ENCODE measurements at places on chromosomes 16 and 17.

DNA sequence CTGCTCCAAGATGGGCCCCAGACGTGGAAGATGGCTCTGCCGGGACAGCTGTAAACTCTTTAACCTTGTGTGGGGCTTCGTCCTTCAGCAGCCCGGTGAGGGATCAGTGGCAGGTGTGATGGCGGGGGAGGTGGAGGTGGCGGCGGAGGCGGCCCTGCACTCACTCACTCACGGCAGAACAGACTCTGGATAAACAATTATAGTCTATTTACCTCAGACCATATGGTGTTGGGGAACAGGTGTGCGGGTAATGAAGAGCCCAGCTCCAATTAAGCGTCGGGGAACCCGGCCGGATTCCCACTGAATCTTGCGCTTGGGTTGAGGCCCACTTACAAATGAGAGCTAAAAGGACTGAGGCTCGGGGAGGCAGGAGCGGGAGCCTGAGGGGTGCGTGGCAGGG lies 104.3 kb upstream of the SDK2 start:
- DNase-seq: no peak

DNA sequence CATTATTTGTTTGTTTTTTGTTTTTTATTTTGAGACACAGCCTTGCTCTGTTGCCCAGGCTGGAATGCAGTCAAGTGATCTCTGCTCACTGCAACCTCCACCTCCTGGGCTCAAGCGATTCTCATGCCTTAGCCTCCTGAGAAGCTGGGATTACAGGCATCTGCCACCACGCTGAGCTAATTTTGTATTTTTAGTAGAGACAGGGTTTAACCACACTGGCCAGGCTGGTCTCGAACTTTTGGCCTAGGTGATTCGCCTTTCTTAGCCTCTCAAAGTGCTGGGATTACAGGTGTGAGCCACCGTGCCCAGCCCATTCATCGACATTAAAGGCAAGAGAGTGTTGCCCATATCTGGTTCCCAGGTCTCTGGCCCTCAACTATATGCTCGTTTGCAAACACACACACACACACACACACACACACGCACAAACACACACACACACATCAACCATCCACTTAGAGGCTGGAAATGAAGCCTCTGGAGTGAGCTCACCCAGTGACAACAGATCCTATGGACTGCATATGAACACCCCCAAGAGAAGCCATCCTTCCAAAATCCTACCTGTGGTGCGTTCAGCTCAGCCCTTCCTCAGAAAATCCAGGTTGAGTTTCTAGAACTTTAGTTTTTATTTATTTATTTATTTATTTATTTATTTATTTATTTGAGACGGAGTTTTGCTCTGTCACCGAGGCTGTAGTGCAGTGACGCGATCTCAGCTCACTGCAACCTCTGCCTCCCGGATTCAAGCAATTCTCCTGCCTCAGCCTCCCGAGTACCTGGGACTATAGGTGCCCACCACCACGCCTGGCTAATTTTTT lies 12.3 kb upstream of the SEPHS2 start:
- DNase-seq: no peak

DNA sequence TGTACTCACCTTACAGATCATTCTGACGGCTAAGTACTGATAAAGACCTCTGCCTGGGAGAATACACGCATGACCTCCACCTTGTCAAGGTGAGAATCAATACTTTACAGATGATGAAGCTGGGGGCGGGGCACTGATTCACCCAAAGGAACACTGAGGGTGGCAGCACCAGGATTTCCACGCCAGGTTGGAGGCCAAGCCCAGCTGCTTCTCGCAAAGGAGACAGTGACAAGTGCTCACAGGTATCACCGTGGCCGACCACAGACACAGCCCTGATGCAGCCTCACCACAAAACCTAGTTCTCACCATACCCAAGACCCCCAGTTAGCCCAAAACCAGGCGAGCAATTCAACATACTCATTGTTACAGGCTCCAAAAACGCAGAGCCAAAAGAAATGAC lies 434.2 kb downstream of the SOX9 start:
- DNase-seq: no peak

DNA sequence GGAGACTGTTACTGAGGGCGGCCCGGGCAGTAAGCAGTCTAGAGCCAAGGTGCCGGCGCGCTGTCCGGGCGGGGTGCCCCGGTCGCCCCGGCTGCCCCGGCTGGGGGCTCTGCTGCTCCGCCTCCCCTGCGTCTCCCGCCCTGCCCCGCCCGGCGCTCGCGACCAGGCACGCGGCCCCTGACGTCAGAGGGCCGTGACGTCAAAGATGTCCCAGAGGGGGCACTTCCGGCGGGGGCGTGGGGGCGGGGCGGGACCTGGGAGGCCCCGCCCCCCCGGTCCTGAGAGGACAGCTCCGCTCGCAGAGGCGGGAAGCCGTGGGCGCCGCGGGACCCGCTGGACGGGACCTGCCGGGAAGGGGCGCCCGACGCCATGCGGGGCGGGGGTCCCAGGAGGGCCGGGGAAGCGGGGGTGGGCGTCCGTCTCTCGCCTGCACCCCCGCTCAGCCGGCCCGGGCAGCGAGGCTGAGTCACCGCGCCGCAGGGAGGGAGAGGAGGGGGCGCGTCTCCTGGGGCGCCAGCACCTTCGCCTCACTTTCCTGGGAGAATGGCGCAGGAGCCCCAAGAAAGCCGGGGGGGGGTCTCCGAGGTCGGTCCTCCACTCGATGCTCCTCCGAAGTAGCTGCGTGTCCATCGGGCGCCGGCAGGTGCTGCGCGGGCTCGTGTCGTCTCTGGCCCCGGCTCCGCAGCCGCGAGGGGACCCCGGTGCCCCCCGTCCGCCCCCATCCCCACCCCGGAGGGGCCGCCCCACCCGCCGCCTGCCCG lies 4.4 kb upstream of the HIC1 start:
- DNase-seq: peak; percentile 82

DNA sequence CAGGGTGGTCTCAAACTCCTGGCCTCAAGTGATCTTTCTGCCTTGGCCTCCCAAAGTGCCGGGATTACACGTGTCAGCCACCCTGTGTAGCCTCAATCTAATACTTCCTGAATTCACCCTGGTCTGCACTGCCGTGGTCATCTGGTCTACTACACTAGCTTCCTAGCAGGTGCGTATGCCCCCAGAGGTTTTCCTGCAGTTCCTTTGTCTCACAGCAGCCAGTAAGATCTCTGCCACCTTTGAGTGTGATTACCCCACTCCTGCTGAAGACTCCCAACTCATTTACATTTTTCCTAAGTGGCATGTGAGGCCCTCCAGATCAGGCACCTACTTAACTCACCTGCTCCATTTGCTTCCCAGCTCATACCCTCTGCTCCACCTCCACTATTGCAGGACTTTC lies 5.1 kb upstream of the DDX19A start:
- DNase-seq: no peak

- no peak for DNase-seq
These were observed 7.9 kb downstream of the ESRP2 start for GRCh38 chr16:68227850-68228553.

- no peak for DNase-seq
These were observed 28.0 kb downstream of the LLGL2 start for GRCh38 chr17:75553295-75554110.

GRCh38 chr16:50719401-50720337 lies 22.2 kb upstream of the CYLD start:
- no peak for DNase-seq

GRCh38 chr17:880443-881269 lies 98.5 kb downstream of the MRM3 start:
- DNase-seq: no peak

DNA sequence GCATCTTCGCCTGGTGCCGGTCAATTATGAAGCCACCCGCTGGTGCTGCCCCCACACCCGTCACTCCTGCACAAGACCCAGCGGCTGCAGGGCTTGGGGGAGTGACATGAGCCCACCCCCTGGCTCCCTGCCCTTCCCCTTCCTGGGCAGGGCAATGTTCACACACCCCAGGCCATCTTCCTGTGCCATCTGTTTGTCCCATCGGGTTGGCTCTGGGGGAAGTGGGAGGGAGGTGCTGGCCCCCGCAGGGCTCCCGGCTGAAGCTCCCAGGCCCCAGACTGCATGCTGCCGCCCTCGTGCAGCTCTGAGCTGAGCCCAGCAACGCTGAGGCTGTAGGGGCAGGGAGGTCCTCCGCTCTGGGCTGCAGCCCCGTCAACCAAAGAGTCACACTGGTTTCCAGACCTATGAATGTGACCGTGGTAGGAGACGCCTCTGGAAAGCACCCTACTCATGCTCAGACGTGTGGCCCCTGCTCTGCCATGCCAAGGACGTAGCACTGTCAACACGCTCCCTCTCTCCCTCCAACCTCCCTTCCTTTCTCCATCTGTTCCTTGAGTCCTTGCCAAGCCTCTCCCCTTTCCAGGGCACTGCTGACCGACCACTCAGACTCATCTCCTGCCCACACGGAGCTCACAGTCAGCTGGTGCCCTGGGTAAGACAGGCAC lies 140.4 kb downstream of the ENGASE start:
- DNase-seq: no peak

DNA sequence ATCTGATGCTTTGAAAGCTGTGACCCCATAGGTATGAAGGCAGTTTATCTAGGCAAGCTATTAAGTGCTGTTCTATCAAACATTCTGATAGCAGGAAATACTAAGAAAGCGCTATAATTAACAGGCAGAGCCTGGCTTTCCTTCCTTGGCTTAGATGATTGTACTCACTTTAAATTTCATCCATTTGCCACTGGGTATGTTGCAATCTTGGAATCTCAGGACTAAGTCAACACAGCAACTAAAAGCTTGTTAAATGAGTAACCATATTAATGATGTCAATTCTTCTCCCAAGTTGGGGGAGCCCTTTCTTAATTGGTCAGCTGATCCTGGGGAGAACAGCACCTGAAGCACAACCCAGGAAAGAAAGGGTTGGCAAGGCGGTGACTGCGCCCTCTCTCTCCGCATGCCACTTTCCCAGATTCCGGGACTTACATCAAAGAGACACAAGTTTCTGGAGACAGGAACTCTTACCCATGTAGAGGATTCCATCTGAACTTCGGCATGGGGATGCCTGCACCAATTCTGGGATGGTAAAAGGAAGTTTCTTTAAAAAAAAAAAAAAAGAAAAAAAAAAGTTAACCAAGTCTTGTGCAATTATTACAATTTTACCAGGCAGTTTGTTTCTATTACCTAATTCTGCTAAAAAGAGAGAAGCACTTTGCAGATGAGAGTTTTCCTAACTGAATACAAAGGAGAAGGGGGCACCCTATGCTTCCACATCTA lies 54.4 kb upstream of the ICAM2 start:
- DNase-seq: no peak

GRCh38 chr16:83742124-83742899 lies 65.5 kb upstream of the HSBP1 start:
- no peak for DNase-seq

- no peak for DNase-seq
These were observed 4.2 kb upstream of the SUPT4H1 start for GRCh38 chr17:58356231-58356630.
